ENCODE measurements at places on chromosomes 11 and 22.

- DNase-seq = no peak
Observed at GRCh38 chr11:79637219-79637618, 196.4 kb upstream of the TENM4 start.

- DNase-seq = no peak
Observed at GRCh38 chr11:128422576-128423370, 164.6 kb downstream of the ETS1 start.

DNA sequence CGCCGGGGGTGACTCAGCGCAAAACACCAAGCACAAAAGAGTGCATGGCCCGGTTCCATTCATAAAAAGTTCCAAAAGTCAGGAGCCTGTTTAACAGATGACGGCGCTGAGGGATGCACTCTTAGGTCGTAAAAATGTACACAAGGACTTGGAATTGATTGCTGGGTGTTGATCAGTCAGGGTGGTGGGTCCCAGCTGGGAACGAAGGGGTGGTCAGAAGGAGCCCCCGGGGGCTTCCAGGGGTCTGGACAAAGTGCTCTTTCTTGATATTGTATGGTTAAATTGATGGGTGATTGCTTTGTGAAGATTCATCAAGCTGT is 20.7 kb downstream of the IFITM10 start:
- no peak for DNase-seq

DNA sequence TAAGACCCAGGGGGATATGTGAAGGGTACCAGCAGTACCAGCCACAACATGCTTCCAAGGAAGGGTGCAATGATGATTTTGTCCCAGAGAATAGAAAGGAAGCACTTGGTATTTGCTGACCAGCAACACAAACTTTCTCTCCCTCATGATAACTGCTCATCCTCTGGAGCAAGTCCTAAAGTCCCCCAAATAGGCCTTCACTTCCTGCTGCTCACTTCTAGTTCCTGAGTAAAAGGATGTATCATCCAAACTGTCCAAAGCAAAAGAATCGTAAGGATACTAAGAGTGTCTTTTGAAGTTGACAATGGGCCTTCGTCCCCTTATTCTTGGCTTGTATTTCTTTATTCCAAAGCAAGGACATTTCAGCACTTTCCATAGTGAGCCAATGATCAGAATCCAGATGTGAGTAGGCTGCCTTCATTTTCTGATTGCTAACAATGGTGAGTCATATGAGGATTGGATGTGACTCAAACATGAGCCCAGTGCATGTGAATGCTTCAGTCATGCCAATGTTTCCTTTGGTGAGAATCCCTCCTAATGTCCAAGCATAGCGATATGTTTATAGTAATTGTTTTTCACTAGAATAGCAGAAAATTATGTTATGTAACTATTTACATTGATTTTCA is 243.4 kb upstream of the POU2AF2 start:
- DNase-seq = no peak

GRCh38 chr22:40522141-40522540 is 114.4 kb downstream of the MRTFA start:
- no peak for DNase-seq

DNA sequence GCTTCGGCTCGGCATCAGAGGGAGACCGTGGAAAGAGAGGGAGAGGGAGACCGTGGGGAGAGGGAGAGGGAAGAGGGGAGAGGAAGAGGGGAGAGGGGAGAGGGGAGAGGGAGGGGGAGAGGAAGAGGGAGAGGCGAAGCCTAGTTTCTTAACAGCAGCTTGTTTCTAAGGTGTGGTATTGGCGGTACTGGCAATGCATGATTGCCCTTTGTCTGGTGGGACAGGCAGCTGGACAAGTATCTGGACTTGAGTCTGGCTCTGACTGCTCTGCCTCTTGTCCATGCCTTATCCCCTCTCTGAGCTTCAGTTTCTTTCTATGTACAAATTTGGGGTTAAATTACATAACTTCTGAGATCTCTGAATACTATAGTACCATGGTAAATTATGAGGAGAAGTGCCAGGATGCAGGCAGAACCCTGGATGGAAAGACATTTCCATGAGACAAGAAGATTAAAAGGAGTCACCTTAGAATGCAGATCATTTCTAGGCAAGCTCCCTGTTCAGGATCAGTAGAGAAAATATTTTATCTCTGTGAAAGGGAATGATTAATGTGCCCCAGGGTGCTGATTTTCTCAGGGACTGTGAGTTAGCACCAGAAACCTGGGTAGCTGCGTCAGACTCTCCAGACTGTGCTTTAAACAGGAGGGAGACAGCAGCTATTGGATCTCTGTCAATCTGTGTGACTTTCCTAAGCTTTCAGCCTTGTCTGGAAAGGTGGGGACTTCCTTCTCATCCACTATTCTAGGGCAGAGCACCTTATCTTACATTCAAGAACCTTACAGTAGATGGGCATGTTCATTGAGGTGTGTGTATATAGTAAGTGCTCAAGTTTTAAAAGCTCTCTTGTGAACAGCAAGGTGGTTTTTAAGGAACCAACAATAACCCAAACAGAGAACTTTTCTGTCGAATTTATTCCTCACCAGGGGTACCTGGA is 31.9 kb upstream of the CCDC90B start:
- DNase-seq = no peak

GRCh38 chr11:7520011-7520942 is 6.5 kb downstream of the PPFIBP2 start:
- no peak for DNase-seq

DNA sequence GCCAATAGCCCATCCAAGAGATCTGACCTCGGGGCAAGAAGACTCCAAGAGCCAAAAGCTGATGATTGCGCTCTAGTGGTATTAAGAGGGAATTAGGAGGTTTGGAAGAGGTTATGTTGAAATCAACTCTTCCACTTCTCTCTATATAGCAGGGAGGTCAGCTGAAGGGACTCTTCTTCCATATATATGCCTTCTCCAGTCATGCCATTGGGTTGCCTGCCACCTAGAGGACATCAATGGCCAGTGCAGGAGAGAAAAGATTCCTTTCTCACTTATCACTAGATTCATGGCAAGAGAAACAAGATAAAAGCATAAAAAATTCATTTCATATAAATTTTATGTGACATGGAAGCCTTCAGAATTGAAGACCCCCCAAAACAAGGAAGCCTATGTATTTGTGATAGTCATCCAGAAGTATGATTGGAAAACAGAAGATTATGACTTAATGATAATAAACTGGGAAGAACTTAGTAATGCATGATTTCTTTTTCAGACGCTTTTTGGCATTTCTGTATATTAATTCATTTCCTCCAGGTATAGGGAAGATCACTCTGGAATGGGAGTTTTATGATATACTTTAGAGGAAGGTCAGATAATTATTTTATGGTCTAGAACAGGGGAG is 435.1 kb upstream of the DDI1 start:
- no peak for DNase-seq

- no peak for DNase-seq
Observed at GRCh38 chr11:114348200-114349191, 51.8 kb downstream of the C11orf71 start.

DNA sequence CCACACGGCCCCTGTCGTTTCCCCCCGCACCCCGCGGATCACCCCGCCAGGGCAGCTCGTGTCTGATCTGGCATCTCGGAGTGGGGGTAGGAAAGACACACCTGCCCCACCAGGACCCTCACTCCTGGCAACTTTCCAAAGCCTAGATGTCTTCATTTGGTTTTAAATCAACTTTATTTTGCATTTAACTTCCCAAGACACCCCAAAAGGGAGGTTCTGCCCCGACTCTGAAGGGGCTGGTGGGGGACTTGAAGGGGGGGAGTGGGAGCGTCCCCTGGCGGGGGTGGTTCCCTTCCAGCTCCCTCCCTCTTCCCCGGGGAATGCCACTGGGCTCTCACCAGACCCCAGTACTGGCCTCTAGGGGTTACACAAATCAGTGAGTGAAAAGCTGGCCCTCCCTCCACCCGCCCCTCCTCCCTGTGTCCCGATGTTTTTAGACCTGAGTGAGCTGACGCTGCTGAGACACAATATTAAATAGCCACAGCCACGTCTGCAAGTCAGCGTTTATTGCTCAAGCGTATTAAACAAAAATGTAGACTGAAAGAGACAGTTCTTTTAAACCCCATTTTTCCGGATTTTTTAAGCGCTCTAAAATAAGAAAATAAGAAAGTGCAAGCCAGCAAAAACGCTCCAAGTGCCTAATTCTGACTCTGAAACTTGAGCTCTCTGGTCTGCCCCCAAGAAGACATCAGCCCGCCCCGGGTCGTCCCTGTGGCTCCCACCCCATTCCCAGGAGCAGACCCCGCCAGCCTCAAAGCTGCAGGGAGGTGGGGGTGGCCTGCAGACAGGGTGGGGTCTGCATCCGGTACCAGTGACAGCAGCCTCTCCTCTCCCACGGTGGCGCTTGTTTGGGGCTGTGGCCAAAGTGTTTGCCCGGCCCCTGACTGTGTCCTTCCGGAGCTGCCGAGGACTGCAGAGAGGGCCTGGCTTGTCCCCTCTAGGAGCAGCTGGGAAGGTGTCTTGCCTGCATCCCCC is 1.1 kb upstream of the TTLL8 start:
- no peak for DNase-seq

DNA sequence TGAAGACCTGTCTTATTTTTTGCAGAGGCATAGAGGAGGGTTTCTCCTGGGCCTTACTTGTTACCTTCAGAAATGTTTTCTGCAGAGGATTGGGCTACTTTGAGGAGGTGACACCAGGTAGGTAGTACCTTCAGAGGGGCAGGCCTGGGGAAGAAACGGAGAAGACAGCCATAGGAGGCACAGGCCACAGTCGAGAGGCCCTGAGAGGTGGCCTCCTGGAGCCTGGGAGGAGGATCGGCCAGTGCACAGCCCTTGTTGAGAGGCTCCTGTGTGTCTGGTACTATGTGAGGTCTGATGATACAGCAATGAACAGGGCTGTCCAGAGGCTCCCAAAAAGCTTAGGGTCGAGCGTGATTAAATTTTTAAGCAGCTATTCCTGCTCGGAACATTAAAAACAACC is 11.5 kb downstream of the GTPBP1 start:
- no peak for DNase-seq

DNA sequence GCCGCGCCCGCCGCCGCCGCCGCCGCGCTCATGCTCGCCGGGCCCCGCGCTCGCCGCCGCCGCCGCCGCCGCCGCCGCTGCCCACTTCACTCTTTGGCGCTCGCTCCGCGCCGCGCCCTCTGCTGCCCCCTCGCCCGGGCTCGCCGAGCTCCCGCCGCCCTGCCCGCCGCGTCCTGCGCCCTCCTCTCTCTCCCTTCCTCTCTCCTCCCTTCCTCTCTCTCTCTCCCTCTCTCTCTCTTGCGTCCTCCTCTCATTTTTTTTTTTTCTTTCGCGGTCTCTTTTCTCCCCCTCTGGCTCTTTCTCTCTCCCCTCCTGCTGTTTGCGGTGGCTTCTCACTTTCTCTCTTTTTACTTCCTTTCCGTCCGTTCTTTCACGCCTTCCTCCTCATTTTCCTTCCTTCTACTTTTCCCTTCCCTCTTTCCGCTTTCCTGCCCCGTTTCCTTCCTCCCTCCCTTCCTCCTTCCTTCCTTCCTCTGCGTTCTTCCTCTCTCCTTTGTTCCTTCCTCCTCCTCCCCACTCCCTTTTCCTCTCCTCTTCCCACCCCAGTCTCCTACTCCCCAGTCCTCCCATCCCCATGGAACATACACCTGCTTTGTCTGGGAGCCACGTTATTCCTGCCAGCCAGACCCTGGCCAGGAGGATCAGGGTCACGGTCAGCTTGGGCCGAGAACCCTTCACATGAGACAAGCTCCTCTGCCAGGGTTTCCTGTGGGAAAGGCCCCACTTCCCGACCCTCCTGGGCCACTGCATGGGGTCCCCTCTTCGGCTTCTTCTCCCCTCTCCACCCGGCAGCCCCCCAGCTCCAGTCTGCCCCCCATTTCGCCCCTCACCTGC is 19.3 kb upstream of the SHISAL1 start:
- no peak for DNase-seq

- no peak for DNase-seq
Observed at GRCh38 chr11:59918480-59918879, 19.8 kb upstream of the OOSP1 start.

GRCh38 chr22:36413022-36413775 is 25.4 kb upstream of the MYH9 start:
- no peak for DNase-seq
